ENCODE measurements at places on chromosomes 7 and 10.

DNA sequence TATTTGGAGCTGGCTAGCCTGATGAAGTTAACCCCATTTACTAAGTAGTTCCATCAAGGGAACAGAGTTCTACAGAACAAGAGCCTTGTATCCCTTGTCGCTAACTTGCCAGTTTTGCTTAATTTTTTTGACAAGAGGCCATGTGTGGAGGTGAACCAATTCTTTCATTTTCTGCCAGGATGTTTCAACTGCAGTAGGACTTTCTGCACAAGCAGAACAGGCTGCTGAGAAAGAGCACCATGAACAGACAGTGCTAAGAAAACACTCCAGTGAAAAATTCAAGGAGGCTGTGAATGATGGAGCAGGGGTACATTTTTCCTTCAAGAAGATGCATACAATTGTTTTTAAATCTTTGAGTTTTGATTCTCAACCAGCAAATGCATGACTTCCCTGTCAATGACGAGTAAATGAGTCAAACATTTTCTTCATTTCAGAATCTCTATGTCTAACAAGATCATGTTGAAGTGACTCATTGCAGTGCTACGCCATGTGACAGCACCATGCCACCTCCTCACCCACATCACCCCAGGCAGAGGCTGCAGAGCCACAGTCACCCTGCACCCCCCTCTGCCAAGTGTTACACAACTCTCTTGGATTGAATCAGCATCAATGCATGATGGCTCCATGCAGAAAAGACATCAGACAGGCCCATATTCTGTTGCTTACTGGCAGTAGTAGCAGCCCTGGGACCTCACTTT is 193.1 kb downstream of the COBL start:
- no peak overlapping the region for H3K27ac ChIP-seq
- H3K36me3 ChIP-seq, result no peaks in the 10 kb centered on the region
- H3K4me3 ChIP-seq, result no peak overlapping the region
- H3K4me1 ChIP-seq, result peaks cover 18% of the 10 kb centered on the region

DNA sequence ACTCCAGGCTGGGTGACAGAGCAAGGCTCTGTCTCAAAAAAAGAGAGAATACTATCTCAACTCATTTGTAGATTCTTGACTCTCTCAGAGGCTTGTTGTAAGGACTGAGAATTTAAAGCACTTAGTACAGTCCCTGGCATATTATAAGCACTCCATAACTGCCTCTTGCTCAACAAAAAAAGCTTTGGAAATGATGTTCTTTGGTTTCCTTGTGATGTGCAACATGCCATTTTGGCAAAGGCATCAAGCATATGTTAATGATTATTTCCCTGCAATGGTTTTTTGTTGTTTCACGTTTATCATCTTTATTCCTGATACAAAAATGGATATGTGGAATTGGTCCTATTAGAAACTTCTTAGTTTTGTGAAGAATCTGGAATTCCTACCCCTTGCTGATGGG is 15.7 kb downstream of the NOLC1 start:
- H3K27ac ChIP-seq, result no peak overlapping the region
- no peaks in the 10 kb centered on the region for H3K27me3 ChIP-seq
- no peak for DNase-seq
- H3K4me3 ChIP-seq, result no peak overlapping the region
- H3K36me3 ChIP-seq, result peaks cover 14% of the 10 kb centered on the region
- peaks cover 11% of the 10 kb centered on the region for H3K4me1 ChIP-seq

DNA sequence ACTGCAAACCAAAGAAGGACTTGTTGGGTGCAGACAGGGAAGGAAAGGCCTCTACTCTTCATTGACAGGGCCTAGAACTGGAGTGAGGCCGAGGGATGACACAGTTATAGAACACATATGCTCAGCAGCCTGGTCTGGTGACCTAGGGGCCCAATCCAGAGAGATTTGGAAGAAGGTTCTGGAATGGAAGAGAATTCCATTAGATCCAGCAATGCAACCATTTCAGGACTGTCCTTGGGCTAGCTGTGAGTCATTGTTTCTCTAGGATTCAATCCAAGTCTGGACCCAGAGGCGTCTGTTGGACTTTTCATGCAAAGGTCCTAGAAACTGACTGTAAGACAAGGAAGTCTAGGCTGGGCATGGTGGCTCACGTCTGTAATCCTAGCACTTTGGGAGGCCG is 59.2 kb downstream of the WIPF3 start:
- DNase-seq, result no peak
- H3K27me3 ChIP-seq, result no peaks in the 10 kb centered on the region
- no peak overlapping the region for H3K4me3 ChIP-seq
- no peaks in the 10 kb centered on the region for H3K36me3 ChIP-seq
- H3K27ac ChIP-seq, result no peak overlapping the region

GRCh38 chr7:103924184-103924583 is 65.3 kb downstream of the RELN start:
- H3K27me3 ChIP-seq, result no peaks in the 10 kb centered on the region
- H3K4me3 ChIP-seq, result no peak overlapping the region
- H3K4me1 ChIP-seq, result no peaks in the 10 kb centered on the region
- H3K27ac ChIP-seq, result no peak overlapping the region
- no peak for DNase-seq

GRCh38 chr10:31142026-31142425 is 110.4 kb upstream of the ZNF438 start:
- no peaks in the 10 kb centered on the region for H3K27me3 ChIP-seq
- no peak for DNase-seq
- H3K36me3 ChIP-seq, result no peaks in the 10 kb centered on the region
- H3K27ac ChIP-seq, result no peak overlapping the region
- H3K4me1 ChIP-seq, result peaks cover 15% of the 10 kb centered on the region

GRCh38 chr10:124232686-124233545 is 139.5 kb upstream of the CHST15 start:
- H3K27ac ChIP-seq, result no peak overlapping the region
- no peak overlapping the region for H3K4me3 ChIP-seq
- H3K4me1 ChIP-seq, result no peaks in the 10 kb centered on the region
- no peaks in the 10 kb centered on the region for H3K36me3 ChIP-seq
- DNase-seq, result no peak

GRCh38 chr7:94423863-94424735 is 29.4 kb downstream of the COL1A2 start:
- H3K27ac ChIP-seq, result no peak overlapping the region
- H3K4me1 ChIP-seq, result no peaks in the 10 kb centered on the region
- no peaks in the 10 kb centered on the region for H3K27me3 ChIP-seq
- peaks cover 61% of the 10 kb centered on the region for H3K36me3 ChIP-seq
- H3K4me3 ChIP-seq, result no peak overlapping the region

DNA sequence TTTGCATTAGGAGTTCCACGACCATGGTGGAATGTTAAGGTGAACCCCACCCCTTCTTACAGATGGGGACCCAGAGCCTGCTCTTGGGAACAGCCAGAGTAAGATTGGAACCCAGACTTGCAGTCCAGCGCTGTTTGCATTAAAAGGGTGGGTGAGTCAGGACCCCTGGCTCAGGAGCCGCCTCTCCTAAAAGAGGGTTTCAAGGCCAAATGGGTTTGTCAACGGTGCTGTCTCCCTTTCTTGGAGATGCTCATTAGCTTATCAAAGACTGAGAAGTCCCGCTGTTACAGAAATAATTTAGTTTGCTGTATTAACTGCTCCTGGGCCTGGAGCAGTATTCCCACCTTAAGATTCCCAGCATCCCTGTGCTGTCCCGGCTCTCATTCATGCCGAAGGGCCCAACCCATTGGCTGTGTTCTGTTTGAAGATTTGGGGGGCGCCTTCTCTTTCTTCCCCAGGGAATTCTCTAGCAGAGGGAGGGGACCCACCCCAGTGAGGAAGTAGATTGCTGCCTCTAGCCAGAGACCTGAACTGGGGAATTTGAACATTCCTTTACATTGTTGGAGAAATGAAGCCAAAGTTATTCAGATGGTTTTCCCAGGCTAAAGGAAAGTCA is 1.8 kb downstream of the MARVELD1 start:
- H3K4me1 ChIP-seq, result peaks cover 56% of the 10 kb centered on the region
- no peak for DNase-seq
- peaks cover 12% of the 10 kb centered on the region for H3K36me3 ChIP-seq
- no peaks in the 10 kb centered on the region for H3K27me3 ChIP-seq
- peak overlapping the region; percentile 90 for H3K27ac ChIP-seq
- peak overlapping the region; percentile 74 for H3K4me3 ChIP-seq

DNA sequence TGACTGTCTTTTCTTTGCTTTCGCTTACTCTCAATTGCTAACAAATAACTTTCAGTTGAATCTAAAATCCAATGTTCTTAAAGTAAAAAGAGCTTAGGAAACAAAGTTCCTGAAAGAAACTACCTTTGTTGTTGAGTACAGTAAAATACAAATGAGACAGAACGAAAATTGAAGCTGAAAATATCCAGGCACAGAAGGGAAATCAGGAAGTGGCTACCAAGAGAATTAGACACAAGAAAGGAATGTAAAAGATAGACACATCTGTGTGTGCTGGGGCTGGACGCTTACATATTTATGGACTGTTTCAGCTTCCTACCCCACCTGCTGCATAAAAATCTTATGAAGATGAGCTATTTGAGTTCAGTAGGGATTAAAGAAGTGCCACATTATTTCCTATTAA is 161.7 kb upstream of the PLXDC2 start:
- no peak for DNase-seq
- no peaks in the 10 kb centered on the region for H3K4me1 ChIP-seq
- H3K36me3 ChIP-seq, result no peaks in the 10 kb centered on the region
- no peaks in the 10 kb centered on the region for H3K27me3 ChIP-seq

DNA sequence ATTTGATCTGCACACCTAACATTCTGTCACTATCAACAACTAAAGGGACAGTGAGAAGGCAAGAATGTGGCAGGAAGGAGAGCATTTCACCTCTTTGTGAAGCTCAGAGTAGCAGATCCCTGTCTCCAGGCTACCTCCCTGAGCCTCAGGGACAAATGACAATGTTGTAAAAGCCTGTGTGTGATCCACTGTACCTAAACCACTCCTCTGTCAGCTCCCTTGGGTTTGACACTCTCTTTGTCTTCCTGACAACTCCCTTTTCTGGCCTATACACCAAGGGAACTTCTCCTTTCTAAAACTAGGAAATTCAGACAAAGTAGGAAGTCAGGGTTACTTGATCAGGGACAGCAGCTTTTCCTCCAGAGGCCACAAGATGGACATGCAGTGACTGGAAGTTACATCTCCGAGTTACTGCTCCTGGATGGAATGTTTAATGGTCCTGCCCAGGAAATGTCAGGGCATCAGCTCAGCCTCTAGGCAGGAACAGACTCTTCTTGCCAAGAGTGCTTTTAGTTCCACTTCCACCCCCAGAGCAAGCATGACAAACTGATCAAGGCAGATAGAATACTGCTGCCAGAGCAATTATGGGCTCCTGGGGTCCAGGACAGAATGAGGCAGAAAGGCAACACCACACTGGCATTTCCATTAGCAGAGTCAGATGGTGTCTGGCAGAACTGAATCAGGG is 1014.5 kb upstream of the LRRTM3 start:
- H3K4me3 ChIP-seq, result no peak overlapping the region
- H3K36me3 ChIP-seq, result no peaks in the 10 kb centered on the region
- DNase-seq, result no peak
- H3K27me3 ChIP-seq, result no peaks in the 10 kb centered on the region
- H3K27ac ChIP-seq, result no peak overlapping the region

- no peaks in the 10 kb centered on the region for H3K36me3 ChIP-seq
- DNase-seq, result no peak
- H3K4me3 ChIP-seq, result no peak overlapping the region
- H3K27me3 ChIP-seq, result no peaks in the 10 kb centered on the region
- H3K4me1 ChIP-seq, result no peaks in the 10 kb centered on the region
Observed at GRCh38 chr10:126479280-126479895, 91.1 kb upstream of the ADAM12 start.

- H3K4me1 ChIP-seq, result peaks cover 30% of the 10 kb centered on the region
- DNase-seq, result no peak
- H3K4me3 ChIP-seq, result no peak overlapping the region
- H3K27ac ChIP-seq, result no peak overlapping the region
- H3K36me3 ChIP-seq, result no peaks in the 10 kb centered on the region
Observed at GRCh38 chr10:119357412-119358151, 150.2 kb downstream of the GRK5 start.

- H3K4me3 ChIP-seq, result no peak overlapping the region
- peak overlapping the region; percentile 36 for H3K27ac ChIP-seq
- no peaks in the 10 kb centered on the region for H3K27me3 ChIP-seq
- peaks cover 14% of the 10 kb centered on the region for H3K4me1 ChIP-seq
Observed at GRCh38 chr7:220151-220841, 27.9 kb downstream of the FAM20C start.

GRCh38 chr10:6135039-6135438 is 46.2 kb downstream of the RBM17 start:
- no peaks in the 10 kb centered on the region for H3K36me3 ChIP-seq
- no peak for DNase-seq
- H3K4me1 ChIP-seq, result peaks cover 1% of the 10 kb centered on the region
- no peak overlapping the region for H3K4me3 ChIP-seq

DNA sequence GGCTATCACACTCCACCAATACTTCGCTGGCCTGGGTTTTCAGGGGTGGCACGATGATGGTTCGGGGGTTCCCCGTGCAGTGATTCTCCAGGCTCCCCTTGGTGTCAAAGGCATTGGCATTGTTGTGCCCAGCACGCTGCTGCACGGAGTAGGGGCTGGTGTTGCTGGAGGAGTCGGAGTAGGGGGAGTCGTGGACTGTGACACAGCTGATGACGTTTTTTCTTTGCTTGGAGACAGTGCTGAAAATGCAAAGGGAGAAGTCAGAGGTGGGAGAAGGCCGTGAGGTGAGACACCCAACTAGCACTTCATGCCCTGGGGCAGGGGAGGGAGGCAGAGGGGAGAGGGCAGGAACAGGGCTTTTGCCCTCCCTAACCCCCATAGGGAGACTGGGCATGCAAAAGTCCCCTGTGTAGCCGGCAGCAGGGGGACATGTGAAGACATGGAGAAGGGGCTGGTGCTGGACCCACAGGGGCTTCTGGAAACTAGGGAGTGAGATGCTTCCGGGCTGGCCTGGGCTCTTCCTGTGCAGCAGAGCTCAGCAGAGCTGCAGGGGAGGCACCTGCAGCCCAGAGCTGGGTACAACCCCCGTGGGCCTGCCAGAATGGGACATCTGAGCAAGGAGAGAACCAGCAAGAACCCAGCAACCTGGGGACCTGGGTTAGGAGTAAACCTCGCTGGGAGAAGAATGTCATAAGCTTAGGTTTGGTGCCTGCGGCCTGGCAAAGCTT is 60.5 kb downstream of the CLEC2L start:
- peaks cover 5% of the 10 kb centered on the region for H3K4me1 ChIP-seq
- H3K27me3 ChIP-seq, result no peaks in the 10 kb centered on the region
- no peak for DNase-seq
- peaks cover 97% of the 10 kb centered on the region for H3K36me3 ChIP-seq
- no peak overlapping the region for H3K4me3 ChIP-seq

DNA sequence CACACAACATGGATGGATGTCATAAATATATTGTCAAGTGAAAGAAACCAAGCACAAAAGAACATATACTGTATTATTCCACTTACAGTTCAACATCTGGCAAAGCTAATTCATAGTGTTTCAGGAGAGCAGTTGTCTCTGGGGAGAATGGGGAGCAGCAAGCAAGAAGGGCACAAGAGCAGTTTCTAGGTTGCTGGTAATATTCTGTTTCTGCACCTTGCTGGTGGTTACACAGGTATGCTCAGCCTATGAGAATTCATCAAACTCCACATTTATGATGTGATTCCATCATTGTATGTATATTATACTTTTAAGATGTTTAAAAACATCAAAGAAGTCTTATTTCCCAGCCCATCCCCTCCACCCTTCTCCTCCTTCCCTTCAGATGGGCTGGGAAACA is 18.1 kb upstream of the PALS2 start:
- H3K4me3 ChIP-seq, result no peak overlapping the region
- H3K27me3 ChIP-seq, result no peaks in the 10 kb centered on the region
- H3K4me1 ChIP-seq, result no peaks in the 10 kb centered on the region
- no peak for DNase-seq
- no peaks in the 10 kb centered on the region for H3K36me3 ChIP-seq
- no peak overlapping the region for H3K27ac ChIP-seq
